Neural crest cell (in vitro differentiated cells): ENCODE measurements at places on chromosomes 12 and 14. TPM values are rescaled to one million over a fixed set of nuclear protein-coding genes. Genes with fewer than 3 reads are reported as not detected.

GRCh38 chr12:113385282-113385882 is 18.3 kb downstream of the SDS start:
- no peak for DNase-seq

GRCh38 chr14:99382781-99383471 is 97.7 kb downstream of the SETD3 start:
- DNase-seq: no peak

DNA sequence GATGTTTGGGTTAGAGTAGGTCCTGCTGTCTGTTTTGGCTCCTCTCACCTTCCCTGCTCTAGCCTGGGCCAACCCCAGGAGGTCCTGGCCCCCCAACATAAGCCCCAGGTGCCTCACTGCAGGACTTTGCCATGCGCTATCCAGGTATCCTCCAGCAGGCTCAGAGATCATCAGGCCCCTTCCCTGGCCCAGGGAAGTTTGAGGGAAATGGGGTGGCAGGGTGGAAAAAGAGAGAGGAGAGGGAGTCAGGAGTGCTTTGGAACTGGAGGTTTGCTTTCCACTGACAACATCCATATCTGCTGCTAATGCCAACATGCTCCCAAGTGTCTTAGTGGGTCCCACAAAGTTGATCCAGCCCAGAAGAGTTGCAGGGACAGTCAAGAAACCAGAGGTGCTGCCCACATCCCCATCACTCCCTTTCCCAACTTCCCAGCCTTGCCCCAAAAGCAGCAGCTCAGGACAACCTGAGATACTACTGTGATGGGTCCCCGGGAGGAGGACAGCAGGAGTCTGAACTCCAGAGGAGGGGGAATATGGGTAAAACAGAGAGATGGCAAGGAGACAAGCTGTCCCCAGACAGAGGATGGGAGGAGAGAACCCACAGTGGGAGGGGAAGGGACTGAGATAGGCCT is 677 bp downstream of the TNS2 start:
- no peak for DNase-seq

- no peak for DNase-seq
Observed at GRCh38 chr12:110941391-110941790, 21.0 kb upstream of the MYL2 start.

DNA sequence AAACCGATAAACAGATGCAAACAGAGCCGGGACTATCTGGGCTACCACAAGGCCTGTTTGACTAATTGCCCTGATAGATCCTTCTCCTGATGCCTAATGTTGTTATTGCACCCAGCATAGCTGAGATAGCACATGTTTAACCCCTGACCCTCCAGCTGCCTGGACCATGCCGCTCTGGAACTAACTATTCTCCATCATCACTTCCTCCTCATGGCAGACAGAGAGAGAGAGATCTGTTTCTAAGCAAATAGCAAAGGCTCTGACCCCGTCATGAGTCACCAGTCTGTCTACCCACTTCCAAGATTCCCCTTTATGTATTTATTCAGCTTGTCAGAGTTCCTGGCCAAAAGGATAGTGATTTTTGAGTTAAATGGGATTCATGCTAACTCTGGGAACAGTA is 58.2 kb upstream of the FLRT2 start:
- peak; percentile 2 for DNase-seq

LRTM2 gene
- total RNA-seq: 0.19 TPM in 1 of 2 replicates, not detected in the other
